ENCODE measurements at places on chromosomes 7 and 10. TPM values are rescaled to one million over a fixed set of nuclear protein-coding genes. Genes with fewer than 3 reads are reported as not detected.

- H3K27me3 ChIP-seq, result no peaks in the 10 kb centered on the region
- H3K27ac ChIP-seq, result no peak overlapping the region
- H3K4me3 ChIP-seq, result no peak overlapping the region
- no peaks in the 10 kb centered on the region for H3K36me3 ChIP-seq
- DNase-seq, result no peak
Measured at GRCh38 chr10:90143937-90144336, 442.5 kb downstream of the KIF20B start.

DNA sequence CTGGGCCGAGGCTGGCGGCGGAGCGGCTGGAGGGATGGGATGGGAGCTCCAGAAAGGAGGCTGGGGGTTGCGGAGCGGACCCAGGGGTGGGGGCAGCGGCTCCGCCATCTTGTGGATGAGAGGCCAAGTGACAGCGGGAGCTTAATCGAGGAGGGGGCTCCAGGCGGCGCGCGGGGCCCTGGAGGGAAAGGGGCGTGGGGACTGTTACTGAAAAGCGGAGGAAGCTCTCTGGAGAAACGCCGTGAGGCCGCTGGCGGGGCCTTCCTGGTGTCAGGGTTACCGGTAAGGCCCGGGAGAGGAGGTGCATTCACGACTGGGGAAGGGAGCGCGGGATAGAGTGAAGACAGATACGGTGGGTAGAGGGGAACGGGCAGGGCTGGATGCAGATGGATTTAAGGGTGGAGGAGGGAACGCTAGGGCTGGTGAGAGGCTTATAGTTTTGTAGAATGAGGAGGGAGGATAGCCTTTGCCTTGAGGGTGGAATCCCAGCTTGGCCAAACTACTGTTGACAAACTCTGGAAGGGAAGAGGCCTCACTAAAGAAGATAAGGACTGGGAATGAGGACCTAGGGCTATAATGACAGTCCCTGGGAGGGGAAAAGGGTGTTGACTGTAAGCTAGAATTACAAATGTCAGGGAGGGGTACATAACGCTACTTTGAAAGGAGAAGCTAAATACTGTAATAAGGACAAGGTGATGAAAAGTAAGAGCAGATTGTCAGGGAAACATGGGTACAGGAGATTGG, 535 bp downstream of the BTRC start:
- peak overlapping the region; percentile 35 for H3K4me3 ChIP-seq
- H3K27me3 ChIP-seq, result no peaks in the 10 kb centered on the region
- no peaks in the 10 kb centered on the region for H3K36me3 ChIP-seq
- peak; percentile 81 for DNase-seq
- peaks cover 12% of the 10 kb centered on the region for H3K4me1 ChIP-seq
- peak overlapping the region; percentile 90 for H3K27ac ChIP-seq

The CALML5 gene
- total RNA-seq, result not detected

The CNPY1 gene
- not detected for total RNA-seq

DNA sequence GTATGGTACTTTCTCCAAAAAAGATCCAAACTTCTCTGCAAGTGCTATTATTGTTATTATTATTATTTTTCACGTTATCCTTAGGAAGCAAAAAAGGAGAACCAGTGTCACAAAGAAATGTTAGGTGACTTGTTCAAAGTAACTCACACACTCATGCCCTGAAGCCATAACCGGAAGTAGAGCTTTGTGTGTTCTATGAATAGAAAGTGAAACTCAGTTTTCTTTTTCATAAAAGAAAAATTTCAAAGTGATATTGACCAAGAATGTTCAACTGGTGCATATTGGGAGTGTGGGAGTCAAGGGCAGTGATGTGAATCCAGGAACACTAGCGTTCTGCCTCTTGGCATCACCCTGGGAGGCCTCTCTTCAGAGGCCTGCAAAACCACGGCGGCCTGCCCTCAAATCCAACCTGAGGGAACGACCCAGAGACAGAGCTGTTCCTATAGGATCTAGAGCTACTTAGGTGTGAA, 106.1 kb downstream of the PRKCQ start:
- H3K27ac ChIP-seq, result no peak overlapping the region
- no peak overlapping the region for H3K4me3 ChIP-seq
- no peak for DNase-seq
- no peaks in the 10 kb centered on the region for H3K4me1 ChIP-seq
- no peaks in the 10 kb centered on the region for H3K36me3 ChIP-seq

DNA sequence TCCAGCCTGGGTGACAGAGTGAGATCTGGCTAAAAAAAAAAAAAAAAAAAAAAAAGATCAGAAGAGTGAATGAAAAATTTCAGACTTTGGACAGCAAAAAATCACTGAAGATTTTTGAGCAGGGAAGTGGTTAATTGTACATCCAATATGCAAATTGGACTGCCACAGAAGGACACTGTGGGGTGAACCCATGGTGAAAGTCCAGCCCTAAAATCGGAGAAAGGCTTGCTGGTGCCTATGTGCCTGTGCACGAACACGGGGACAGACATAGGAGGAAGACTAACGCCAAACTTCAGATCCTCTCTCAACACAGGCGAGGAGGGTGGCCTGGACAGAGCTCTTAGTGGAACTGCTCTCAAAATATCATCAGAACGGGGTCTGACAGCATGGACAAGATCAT, 65.5 kb downstream of the FAM171A1 start:
- H3K27ac ChIP-seq, result no peak overlapping the region
- no peaks in the 10 kb centered on the region for H3K27me3 ChIP-seq
- no peaks in the 10 kb centered on the region for H3K36me3 ChIP-seq
- H3K4me1 ChIP-seq, result no peaks in the 10 kb centered on the region
- no peak for DNase-seq

DNA sequence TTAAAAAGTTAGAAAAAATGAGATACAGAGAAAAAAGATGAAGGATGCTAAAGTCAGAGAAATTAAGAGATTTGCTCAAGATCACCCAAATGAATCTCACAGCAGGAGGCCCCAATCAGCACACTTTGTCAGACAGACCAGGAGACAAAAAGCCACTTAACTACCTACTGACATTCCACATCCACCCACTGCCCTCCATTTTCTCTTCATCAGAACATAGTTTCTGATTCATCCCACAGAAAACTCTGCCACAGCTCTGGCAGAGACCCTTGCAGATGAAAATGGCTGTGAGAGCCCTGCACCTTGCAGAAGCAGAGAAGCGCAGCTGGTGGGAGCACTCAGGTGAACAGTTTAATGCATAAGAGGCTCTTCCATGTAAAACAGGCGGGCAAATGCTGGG, 26.6 kb downstream of the DGKI start:
- H3K4me3 ChIP-seq, result no peak overlapping the region
- DNase-seq, result no peak
- H3K4me1 ChIP-seq, result peaks cover 10% of the 10 kb centered on the region

DNA sequence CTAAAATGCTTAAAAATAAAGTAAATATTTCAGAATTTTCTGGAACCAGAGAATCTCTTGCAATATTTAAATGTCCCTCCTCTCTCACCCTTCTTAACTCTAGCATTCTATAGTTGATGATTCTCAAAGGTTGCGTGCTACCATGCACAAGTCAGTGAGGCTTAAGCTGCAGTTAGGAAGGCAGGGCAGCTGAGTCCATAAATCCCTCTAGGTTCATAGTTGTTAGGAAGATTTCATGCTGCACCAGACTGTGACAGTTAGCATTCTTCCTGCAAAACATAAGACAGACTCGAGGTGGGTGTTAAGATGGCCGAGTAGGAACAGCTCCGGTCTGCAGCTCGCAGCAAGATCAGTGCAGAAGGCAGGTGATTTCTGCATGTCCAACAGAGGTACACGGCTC, 70.6 kb downstream of the MET start:
- DNase-seq, result no peak
- peaks cover 19% of the 10 kb centered on the region for H3K4me1 ChIP-seq
- no peaks in the 10 kb centered on the region for H3K36me3 ChIP-seq
- H3K4me3 ChIP-seq, result no peak overlapping the region

DNA sequence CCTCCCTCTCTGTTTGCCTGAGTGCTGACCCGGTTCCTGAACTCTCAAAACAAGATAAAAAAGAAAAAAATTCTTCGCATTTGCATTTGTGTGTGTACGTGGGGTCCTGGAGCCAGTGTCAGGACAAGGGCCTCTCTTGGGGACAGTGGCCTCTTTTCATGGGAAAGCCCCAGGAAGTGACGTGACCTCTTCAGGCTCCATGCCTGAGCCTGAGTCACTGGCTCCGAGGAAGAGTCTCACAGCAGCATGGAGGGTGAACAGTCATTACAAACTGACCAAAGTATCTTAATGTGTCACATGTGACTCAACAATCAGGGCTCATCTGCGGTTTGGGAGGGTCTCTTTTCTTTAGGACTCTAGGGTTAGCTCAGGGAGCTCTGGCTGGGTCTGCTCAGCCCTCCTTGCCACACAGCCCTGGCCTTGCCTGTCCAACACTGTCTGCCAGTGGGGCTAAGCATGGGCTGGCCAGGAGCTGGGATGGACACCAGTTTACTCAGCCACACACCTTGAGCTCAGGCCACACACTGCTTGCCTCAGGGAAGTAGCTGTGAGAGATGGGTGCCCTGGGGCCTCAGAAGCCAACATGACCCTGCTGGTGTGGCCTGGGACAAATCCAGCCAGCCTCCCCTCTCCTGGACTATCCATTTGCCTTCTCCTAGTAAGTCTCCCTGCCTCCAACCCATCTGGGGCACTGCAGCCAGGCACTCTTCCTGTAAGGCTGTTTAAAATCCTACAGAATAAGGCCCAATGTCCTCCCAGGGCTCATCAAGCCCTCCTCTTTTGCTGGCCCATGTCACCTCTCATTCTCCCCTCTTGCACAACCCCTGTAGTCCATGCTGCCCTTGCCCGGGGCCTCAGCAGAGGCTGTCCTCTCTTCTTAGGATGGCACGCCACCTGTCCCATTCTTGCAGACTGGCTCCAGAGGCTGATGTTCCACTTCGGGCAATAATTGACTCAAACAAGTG, 10.5 kb downstream of the TMEM273 start:
- no peak overlapping the region for H3K4me3 ChIP-seq
- H3K27ac ChIP-seq, result peak overlapping the region; percentile 73
- no peaks in the 10 kb centered on the region for H3K4me1 ChIP-seq
- H3K27me3 ChIP-seq, result peaks cover 6% of the 10 kb centered on the region
- no peaks in the 10 kb centered on the region for H3K36me3 ChIP-seq

DNA sequence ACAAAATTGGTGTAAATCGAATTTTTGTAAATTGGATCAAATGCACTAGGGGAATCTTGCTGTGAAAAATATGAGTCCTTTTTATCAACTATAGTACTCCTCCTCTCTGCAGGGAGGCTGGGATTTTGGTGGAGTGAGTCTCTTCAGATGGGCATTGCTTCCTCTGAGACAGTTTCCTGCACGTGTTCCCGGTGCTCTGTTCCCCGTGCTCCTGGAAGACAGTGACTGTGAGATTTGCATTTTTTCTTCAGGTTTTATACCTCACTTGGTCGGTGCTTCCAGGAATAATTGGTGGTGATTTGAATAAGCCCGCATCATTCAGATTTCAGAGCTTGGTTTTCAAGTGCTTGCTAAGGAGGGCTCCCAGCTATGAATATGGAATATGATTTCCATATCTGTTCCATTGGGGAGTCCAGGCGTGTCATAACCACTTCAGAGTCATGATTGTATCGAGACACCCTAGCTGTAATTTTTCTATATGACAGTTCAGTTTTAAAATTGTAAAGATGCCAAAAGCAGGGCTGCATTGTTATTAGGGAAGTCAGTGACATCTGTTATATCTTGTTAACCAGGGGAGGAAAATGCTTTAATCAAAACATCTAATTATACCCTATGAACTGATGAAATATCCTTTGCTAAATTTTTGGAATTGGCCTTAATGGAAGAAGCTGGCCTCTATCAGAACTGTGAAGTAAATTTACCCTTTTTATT, 12.3 kb downstream of the AUTS2 start:
- H3K4me3 ChIP-seq, result no peak overlapping the region
- no peak overlapping the region for H3K27ac ChIP-seq
- no peak for DNase-seq
- peaks cover 10% of the 10 kb centered on the region for H3K27me3 ChIP-seq

DNA sequence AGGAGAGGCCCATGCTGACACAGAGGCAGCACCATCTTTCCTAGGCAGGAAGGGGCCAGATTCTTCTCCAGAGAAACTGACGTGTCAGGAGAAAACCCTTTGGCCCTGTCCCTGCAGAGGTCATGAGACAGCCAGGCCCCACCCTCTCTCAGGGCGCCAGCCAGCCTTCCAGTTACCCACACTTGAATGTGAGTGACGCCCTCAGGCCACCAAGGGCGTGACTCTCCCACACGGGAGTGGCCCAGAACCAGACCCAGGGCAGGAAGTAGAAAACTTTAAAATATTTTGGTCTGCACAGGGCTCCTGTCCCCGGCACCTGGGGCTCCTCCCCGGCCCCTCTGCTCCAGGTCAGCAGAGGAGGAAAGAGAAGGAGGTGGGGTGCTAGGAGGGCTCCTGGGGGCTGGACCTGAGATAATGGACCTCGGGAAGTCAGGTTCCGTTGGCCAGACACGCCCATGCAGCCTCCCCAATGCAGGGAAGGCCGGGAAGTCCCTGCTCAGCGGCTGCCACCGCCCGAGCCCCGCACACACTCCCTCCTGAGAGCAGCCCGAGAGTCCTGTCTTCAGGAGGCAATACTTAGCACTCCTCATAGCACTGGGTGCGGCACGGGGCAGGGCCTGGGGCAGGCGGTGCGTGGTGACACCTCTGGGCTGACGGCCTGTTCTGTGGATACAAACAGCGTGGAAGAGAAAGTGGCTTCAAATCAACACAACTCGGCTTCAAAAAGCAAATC, 67.0 kb upstream of the CFAP46 start:
- H3K4me3 ChIP-seq, result no peak overlapping the region
- H3K27me3 ChIP-seq, result no peaks in the 10 kb centered on the region
- H3K4me1 ChIP-seq, result peaks cover 5% of the 10 kb centered on the region
- DNase-seq, result peak; percentile 59
- no peak overlapping the region for H3K27ac ChIP-seq

- H3K27me3 ChIP-seq, result peaks cover 34% of the 10 kb centered on the region
- peak within 1 kb of the TSS; percentile 72 for H3K4me3 ChIP-seq
- no peaks in the 10 kb centered on the region for H3K36me3 ChIP-seq
Measured at GRCh38 chr10:69801434-69802315, at the start of gene COL13A1. TSS of gene COL13A1 (plus strand) at chr10:69801906. CDS start at chr10:69802424, 518 bp downstream.

- no peaks in the 10 kb centered on the region for H3K27me3 ChIP-seq
- H3K4me3 ChIP-seq, result no peak overlapping the region
- H3K27ac ChIP-seq, result peak overlapping the region; percentile 64
- peak; percentile 42 for DNase-seq
- H3K36me3 ChIP-seq, result no peaks in the 10 kb centered on the region
Measured at GRCh38 chr10:34193931-34194626, 621.0 kb downstream of the PARD3 start.

The NPY gene
- total RNA-seq, result 6.3 TPM

DNA sequence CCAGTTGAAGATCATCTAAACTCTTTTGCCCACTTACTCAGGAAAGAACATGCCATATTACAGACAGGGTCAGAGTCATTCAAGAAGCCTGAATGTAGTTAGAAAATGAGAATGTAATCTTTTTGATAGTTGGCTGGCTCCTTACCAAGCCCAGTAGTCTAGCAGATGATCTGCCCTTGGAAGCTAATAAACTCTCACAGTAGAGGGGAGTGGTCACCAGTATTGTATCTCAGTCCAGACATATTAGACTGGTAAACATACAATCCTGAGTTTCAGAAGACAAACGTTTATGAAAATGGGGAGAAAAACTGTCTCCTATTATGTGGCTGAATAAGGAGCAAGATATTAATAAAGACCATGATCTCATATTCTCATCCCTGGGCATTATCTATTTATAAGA, 65.3 kb downstream of the SEPTIN7 start:
- H3K36me3 ChIP-seq, result no peaks in the 10 kb centered on the region
- no peak for DNase-seq
- peaks cover 7% of the 10 kb centered on the region for H3K4me1 ChIP-seq
- no peak overlapping the region for H3K4me3 ChIP-seq
- H3K27ac ChIP-seq, result peak overlapping the region; percentile 31

All from hepatocyte (in vitro differentiated cells).